ENCODE measurements at places on chromosomes 12 and 14. TPM values are rescaled to one million over a fixed set of nuclear protein-coding genes. Genes with fewer than 3 reads are reported as not detected.

Gene GALC
- 34.0 TPM for total RNA-seq

Gene RIMKLB
- 69.1 TPM for total RNA-seq

Gene HOXC9
- 21.5 TPM for total RNA-seq

Gene SNW1
- 35.0 TPM for total RNA-seq

Gene WIF1
- 1.9 TPM for total RNA-seq

Gene C14orf39
- total RNA-seq = 0.18 TPM

Gene TSPAN11
- 6.2 TPM for total RNA-seq

Gene EEF1AKMT3
- total RNA-seq = 11.1 TPM

Gene TPPP2
- 1.8 TPM for total RNA-seq

Gene CHGA
- total RNA-seq = 2.6 TPM

Gene NKX2-1
- total RNA-seq = not detected

Gene TMEM179
- 1.2 TPM for total RNA-seq

Gene FZD10
- 4.8 TPM for total RNA-seq

Gene KRT83
- total RNA-seq = not detected

Gene CLEC7A
- 4.7 TPM for total RNA-seq

Gene RNASE3
- 3.3 TPM for total RNA-seq

Gene ATP5F1B
- 545 TPM for total RNA-seq

Gene MYH7
- total RNA-seq = 55.8 TPM

Gene PRB2
- total RNA-seq = not detected

Gene MYO1H
- 0.53 TPM for total RNA-seq

Gene TESPA1
- 0.64 TPM for total RNA-seq

Gene CTSG
- 27.3 TPM for total RNA-seq

Gene MANSC4
- 0.29 TPM for total RNA-seq

Gene ZDHHC22
- 0.18 TPM for total RNA-seq

Gene KITLG
- 30.9 TPM for total RNA-seq

Gene CFAP251
- 11.2 TPM for total RNA-seq

Gene GRIN2B
- 4.4 TPM for total RNA-seq
